Memory B cell (primary cell): ENCODE measurements at places on chromosomes 2 and 18.

GRCh38 chr2:189648846-189649509 is 12.3 kb upstream of the ASNSD1 start:
- no peaks in the 10 kb centered on the region for H3K36me3 ChIP-seq
- DNase-seq, result no peak
- no peak overlapping the region for H3K4me3 ChIP-seq
- H3K27ac ChIP-seq, result no peak overlapping the region
- no peaks in the 10 kb centered on the region for H3K27me3 ChIP-seq

DNA sequence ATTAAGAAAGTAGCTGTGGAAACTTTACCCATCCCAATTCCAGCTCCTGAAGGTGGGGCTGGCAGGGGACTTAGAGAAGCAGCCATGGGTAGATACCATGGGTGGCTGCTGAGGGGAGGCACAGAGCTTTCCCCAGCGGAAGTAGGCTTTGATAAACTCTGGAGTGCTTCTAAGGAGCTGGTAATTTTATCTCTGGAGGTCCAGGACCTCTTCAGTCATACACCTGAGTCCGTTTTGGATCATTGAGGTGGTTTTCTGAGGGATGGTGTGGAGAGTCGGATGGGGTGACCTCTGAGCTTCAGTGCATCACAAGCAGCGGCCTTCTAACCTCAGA is 36.7 kb upstream of the BMP10 start:
- DNase-seq, result no peak
- H3K27ac ChIP-seq, result peak overlapping the region; percentile 90
- H3K4me1 ChIP-seq, result peaks cover 29% of the 10 kb centered on the region
- peak overlapping the region; percentile 41 for H3K4me3 ChIP-seq

- DNase-seq, result no peak
- H3K4me1 ChIP-seq, result no peaks in the 10 kb centered on the region
- no peak overlapping the region for H3K4me3 ChIP-seq
- H3K27me3 ChIP-seq, result no peaks in the 10 kb centered on the region
Measured at GRCh38 chr2:150126839-150127238, 360.6 kb downstream of the RND3 start.

- no peaks in the 10 kb centered on the region for H3K27me3 ChIP-seq
- no peak overlapping the region for H3K27ac ChIP-seq
- no peaks in the 10 kb centered on the region for H3K4me1 ChIP-seq
- no peak for DNase-seq
Measured at GRCh38 chr2:159349674-159350299, 63.3 kb upstream of the WDSUB1 start.

GRCh38 chr2:63784461-63784860 is 57.2 kb upstream of the UGP2 start:
- H3K36me3 ChIP-seq, result no peaks in the 10 kb centered on the region
- DNase-seq, result no peak
- no peak overlapping the region for H3K27ac ChIP-seq

- no peaks in the 10 kb centered on the region for H3K27me3 ChIP-seq
- no peak for DNase-seq
- H3K27ac ChIP-seq, result no peak overlapping the region
Measured at GRCh38 chr2:98948956-98949739, 13.1 kb upstream of the CRACDL start.

- no peaks in the 10 kb centered on the region for H3K27me3 ChIP-seq
- no peak overlapping the region for H3K27ac ChIP-seq
- H3K4me1 ChIP-seq, result no peaks in the 10 kb centered on the region
- no peaks in the 10 kb centered on the region for H3K36me3 ChIP-seq
- H3K4me3 ChIP-seq, result no peak overlapping the region
Measured at GRCh38 chr2:4445821-4446220, 742.4 kb downstream of the DCDC2C start.

GRCh38 chr2:218040883-218041282 is 28.2 kb upstream of the RUFY4 start:
- H3K36me3 ChIP-seq, result peaks cover 2% of the 10 kb centered on the region
- H3K4me1 ChIP-seq, result peaks cover 3% of the 10 kb centered on the region
- H3K27ac ChIP-seq, result no peak overlapping the region
- H3K4me3 ChIP-seq, result no peak overlapping the region
- no peak for DNase-seq

DNA sequence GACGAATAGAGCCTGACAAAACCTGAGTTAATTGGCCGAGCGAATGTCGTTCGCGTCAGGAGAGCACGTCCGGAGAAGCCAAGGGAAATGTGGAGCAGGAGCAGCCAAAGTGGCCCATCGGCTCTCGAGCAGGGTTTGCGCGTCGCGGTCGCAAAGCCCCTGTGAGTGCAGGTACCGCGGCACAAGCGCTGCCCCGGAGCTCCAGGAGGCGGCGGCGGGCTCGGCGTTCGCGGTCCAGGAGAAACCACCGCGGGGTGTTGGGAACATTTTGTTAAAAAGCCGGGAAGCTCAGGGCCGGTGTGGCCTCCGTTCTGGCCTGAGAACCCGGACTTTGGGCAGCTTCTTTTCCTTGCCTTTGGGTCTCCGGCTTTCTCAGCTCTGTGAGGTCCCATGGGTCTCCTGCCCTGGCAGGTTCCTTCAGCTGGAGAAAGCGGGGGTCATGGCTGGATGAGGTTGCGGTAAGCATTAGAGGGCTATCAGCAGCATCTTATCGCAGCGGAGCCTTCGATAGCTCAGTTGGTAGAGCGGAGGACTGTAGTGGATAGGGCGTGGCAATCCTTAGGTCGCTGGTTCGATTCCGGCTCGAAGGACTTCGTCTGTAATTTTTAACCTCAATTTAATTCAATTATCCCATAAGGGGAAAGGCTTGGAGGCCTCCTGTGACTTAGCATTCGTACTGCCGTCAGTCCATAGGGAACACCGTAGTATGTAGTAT is 1.0 kb upstream of the AGBL5 start:
- H3K36me3 ChIP-seq, result peaks cover 10% of the 10 kb centered on the region
- H3K4me3 ChIP-seq, result peak overlapping the region; percentile 99
- peak overlapping the region; percentile 100 for H3K27ac ChIP-seq
- H3K27me3 ChIP-seq, result no peaks in the 10 kb centered on the region

- H3K4me1 ChIP-seq, result no peaks in the 10 kb centered on the region
- H3K27ac ChIP-seq, result no peak overlapping the region
- no peak for DNase-seq
- peaks cover 7% of the 10 kb centered on the region for H3K27me3 ChIP-seq
- H3K4me3 ChIP-seq, result no peak overlapping the region
- no peaks in the 10 kb centered on the region for H3K36me3 ChIP-seq
Measured at GRCh38 chr2:55743583-55743982, 49.9 kb upstream of the PNPT1 start.

DNA sequence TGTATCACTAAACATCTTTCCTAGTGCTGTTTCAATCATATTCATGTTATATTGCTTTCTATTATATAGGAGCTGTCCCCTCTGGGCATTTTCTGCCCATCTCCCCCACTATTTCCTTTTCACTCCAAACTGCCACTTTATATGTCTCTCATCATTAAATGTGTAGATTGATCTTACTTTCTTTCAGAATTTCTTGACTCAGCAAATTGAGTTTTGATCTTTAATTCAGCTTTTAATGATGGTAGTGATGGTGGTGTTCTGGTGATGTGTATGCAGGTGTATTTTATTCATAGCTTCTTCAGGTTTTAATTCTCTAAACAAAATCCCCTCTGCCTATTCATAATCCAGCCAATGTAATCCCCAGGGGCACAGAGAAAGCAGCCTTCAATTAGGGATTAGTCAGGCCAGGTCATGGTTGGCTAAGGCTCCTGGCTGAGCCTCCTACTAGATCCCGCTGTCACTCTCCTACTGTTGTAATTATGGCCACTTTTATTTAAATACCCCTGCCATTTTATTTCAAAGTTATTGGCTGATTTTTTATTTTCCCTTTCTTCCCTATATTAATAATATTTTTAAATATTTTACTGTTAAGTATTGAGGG is 325.4 kb downstream of the SPAG16 start:
- H3K4me3 ChIP-seq, result no peak overlapping the region
- DNase-seq, result no peak
- no peaks in the 10 kb centered on the region for H3K4me1 ChIP-seq
- no peaks in the 10 kb centered on the region for H3K36me3 ChIP-seq

- H3K4me1 ChIP-seq, result peaks cover 49% of the 10 kb centered on the region
- DNase-seq, result no peak
- H3K4me3 ChIP-seq, result peak overlapping the region; percentile 87
- peaks cover 12% of the 10 kb centered on the region for H3K36me3 ChIP-seq
- peak overlapping the region; percentile 97 for H3K27ac ChIP-seq
Measured at GRCh38 chr2:71070294-71071093, 2.0 kb downstream of the NAGK start.

DNA sequence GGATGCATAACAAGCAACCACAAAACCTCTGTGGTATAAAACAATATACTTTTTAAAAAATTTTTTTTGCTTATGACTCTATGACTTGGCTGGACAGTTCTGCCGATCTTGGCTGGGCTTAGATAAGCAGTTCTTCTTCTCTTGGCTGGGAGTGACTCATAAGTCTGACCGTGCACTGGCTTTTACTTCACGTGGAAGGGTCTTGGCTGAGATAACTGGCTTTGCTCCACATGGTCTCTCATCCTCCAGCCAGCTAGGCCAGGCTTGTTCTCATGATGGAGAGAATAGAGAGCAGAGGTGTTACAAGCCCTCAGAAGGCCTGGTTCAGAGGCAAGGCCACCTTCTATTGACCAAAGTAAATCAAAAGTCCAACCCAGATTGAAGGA is 178.9 kb upstream of the SERPINE2 start:
- H3K4me3 ChIP-seq, result no peak overlapping the region
- peaks cover 2% of the 10 kb centered on the region for H3K4me1 ChIP-seq
- no peaks in the 10 kb centered on the region for H3K36me3 ChIP-seq
- no peak overlapping the region for H3K27ac ChIP-seq

DNA sequence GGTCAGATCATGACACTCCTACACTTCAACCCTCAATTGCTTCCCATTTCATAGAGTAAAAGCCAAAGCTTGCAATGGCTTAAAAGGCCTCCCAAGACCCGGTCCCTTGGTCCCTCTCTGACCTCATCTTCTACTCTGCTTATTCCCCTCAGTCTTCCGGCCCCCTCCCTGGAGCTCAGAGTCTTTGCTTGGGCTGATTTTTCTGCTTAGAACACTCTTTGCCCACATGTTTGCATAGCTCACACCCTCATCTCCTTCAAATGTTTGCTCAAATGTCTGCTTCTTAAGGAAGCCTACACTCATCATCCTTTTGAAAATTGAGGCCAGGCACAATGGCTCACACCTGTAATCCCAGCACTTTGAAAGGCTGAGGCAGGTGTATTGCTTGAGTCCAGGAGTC is 65.6 kb upstream of the CAPN13 start:
- peaks cover 3% of the 10 kb centered on the region for H3K36me3 ChIP-seq
- H3K4me1 ChIP-seq, result peaks cover 1% of the 10 kb centered on the region
- H3K27ac ChIP-seq, result no peak overlapping the region
- H3K4me3 ChIP-seq, result no peak overlapping the region
- peaks cover 12% of the 10 kb centered on the region for H3K27me3 ChIP-seq

- H3K27ac ChIP-seq, result no peak overlapping the region
- no peak for DNase-seq
- no peak overlapping the region for H3K4me3 ChIP-seq
Measured at GRCh38 chr2:170530803-170531564, 184.2 kb upstream of the SP5 start.
